ENCODE measurements at places on chromosomes 13 and 19.

GRCh38 chr13:65339241-65339640 lies 1890.9 kb downstream of the PCDH9 start:
- DNase-seq, result no peak

DNA sequence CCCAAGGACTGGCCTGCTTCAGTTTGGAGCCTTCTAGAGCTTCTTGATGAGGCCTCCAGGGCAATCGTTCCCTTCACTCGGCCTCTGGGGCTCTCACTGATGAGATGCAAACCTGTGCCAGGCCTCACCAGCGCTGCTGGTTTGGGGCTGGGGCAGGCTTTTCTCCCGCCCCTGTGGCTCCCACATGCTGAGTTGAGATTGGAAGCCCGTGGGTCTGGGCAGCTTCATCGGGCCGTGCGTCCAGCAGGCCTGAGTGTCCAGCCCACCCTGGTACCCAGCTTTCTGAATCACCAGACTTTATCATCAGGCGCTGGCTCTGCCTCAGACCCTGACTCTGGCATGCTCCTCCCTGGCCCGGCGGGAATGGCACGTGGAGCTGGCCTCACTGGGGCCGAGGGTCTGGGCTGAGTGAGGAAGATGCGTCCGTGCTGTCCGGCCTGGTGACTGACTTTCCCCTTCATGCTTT lies 4.3 kb downstream of the CALM3 start:
- no peak for DNase-seq

- DNase-seq, result no peak
Observed at GRCh38 chr19:11278670-11279069, 16.3 kb upstream of the DOCK6 start.

- DNase-seq, result no peak
Observed at GRCh38 chr19:30402436-30403202, 30.4 kb downstream of the ZNF536 start.

Measured in NCI-H1048 (cell line).